ENCODE measurements at places on chromosomes 7 and 10.

- DNase-seq: no peak
Measured at GRCh38 chr10:3780021-3780770, 4.8 kb downstream of the KLF6 start.

GRCh38 chr10:23779301-23779700 is 340.4 kb downstream of the OTUD1 start:
- no peak for DNase-seq

DNA sequence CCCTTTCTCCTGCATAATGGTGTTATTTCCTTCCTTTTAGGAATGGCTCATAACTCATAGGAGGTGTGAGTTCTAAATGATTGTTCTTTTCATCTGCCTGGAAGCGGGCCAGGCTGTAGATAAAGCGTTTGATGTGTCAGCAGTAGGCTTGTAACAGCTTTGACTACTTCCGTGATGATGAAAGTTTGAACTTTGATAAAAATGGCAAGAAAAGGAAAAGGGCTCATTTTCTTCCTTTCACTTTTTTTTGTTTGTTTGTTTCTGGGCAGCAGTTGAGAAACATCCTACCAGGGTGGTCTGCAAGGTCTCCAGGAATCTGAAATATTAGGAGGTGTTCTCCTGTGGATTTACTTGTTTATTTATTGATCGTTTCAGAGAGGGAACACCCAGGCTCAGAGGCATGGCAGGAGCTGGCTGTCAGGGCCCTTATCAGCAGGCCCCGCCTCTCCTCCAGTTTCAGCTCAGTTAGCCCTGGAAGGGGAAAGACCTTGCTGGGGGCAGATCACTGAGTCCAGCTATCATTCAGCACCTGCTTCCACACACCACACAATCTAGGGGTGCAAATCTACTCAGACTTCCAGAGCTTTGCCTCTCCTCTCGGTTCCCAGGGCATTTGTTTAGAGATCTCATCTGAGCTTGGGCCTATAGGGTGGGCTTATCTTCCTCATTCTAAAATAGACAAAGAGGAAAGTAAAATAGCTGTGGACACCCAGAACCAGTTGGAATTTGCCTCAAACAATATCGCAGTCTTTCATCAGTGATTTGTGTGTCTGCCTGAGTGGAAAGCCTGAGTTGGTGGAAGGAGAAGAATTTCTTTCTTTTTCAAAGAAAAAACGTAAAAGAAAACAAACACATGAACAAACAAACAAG is 130.9 kb downstream of the BMPER start:
- DNase-seq: no peak

DNA sequence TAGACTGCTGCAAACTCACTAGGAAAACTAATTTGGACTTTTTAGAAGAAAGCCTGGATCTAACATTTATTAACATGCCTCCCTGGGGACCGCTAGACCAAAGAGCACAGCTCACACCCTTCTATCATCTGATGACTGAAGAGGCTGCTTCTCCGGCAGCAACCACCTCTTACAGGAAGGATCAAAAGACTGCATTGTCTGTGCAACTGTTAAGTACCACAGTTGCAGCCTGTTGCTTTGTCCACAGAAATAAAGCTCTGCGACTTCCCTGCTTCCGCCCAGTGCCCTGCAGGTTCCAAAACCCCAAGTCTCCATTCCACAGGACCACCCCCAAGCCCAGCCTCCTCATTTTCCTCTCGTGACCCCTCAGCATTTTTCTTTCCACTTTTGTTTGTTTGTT is 14.0 kb upstream of the PODXL start:
- DNase-seq: no peak

GRCh38 chr7:51013861-51014511 is 231.3 kb upstream of the GRB10 start:
- no peak for DNase-seq

DNA sequence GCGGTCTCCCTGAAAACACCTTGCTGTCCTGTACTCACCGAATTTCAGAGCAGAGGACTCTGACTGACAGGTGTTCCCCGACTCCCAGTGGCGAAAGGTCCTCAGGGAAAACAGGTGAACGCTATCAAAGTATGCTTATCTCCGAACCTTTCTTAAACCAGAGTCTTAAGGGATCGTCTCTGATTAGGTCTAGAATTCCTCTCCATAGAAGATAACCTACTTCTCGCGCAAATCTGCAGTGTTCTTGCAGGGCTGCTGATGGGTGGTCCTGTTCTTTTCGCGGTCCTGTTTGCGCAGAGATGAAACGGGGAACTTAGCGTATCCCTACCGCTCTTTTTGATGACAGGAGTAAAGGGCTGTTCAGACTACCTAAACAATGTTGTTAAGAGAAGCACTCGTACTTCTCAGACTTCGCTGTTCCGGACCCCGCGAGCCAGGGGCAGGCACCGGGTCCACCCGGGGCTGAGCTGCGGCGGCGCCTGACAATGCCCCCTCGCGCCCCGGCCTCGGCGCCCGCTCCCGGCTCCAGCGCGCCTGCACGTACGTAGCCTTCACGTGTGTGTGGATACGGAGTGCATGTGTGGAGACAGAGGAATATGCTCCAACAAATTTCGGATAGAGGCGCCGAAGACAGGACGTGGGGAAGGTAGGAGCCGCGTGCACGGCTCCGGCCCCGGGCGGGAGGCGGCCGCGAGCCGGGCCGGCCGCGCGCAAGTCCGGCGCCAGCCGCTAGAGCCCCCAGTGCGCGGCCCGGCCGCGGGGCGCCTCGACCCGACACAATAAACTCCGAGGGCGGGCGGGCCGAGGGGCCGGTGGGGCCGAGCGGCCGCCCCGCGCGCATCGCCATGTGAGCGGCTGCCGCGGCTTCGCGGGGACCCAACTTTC is 766 bp upstream of the ZMYND11 start:
- DNase-seq: no peak

DNA sequence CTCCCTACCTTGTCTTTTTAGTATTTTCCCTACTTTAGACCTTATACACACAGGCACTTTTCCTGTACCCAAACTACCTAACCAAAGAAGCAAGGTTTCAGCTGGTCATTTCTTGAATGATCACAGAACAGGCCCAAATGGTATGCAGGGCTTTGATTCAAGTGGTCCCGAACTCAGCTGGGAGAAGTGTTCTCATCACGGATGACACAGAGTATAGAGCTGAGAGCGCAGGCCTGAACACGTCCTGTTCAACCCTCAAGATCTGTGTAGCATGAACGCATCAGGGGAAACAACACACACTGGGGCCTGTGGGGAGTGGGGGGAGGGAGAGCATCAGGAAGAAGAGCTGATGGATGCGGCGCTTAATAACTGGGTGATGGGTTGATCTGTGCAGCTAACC is 318.2 kb downstream of the SFMBT2 start:
- DNase-seq: no peak

GRCh38 chr10:11364241-11364640 is 247.2 kb downstream of the USP6NL start:
- no peak for DNase-seq

DNA sequence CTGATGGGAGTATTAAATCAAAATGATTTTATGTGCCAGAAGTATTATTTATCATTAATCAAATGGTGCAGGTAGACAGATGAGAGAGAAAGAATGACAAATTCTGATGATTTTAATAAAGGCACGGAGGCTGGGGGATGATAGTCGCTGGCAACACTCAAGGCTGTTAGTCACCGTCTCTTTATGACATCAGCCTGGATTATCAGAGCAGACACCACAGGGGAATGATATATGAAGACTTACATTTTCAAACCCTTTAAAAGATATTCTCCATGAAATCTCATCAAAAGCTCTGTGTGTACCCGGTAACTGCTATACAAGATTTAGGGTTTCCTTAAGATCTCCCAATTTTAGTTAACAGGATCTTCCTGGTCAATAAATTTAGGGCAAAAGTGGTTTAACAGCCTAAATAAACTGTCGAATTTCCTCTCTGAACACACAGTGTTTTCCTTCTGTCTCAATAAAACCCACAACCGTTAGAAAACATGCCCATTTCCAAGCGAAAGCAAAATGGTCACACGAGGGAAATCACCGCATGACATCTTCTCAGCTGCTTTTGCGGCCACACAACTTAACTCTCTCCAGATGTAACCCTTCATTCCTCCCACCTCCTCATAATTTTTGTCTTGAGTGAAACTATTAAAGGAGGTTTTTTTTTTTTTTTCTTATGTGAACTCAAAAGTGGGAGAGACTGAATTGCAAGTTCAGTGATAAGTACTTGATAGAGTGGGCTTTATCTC is 133.2 kb upstream of the FAM171A1 start:
- DNase-seq: no peak

DNA sequence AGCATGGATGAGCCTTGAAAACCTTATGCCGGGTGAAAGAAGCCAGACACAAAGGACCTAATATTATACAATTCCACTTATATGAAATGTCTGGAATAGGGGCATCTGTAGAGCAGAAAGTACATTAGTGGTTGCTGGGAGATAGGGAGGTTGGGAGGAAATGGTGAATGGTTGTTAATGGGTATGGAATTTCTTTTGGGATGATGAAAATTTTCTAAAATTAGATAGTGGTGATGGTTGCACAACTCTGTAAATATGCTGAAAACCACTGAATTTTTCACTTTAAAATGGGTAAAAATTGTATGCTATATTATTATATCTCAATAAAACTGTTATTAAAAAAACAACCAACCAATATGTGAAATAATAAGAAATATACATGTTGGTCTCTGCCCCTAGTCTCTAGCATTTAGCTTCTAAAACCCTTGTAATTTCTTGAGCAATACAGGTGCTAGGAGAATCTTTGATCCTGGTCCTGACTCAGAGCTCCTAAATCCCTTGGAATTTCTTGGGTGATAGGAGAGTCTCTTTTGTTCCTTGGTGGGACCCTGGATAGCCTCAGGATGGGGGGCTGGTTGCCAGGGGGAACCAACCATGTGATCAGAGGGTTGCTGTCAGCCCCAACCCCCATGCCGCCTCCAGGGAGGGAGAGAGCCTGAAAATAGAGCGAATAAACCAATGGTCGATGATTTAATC is 64.0 kb downstream of the TACR2 start:
- DNase-seq: no peak

GRCh38 chr10:44965651-44966097 is 6.1 kb downstream of the RASSF4 start:
- no peak for DNase-seq

GRCh38 chr7:22116451-22117030 is 170.8 kb upstream of the CDCA7L start:
- DNase-seq: no peak

DNA sequence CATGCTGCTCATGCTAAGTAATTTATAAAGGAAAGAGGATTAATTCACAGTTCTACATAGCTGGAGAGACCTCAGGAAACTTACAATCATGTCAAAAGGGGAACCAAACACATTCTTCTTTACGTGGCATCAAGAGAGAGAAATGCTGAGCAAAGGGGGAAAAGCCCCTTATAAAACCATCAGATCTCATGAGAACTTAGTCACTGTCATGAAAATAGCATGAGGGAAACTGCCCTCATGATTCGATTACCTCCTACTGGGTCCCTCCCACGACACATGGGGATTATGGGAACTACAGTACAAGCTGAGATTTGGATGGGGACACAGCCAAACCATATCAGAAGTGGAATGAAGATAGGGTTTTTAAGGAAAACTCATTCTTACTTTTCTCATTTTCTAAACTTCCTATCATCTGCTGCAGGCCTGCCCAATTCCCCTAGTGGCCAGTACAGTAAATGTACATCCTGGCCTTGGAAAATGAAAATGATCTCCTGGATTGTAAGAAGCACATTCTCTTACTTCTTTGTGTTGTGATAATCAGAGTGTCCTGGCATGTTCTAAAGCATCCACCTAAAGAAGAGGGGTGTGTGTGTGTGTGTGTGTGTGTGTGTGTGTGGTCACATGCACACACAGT is 421.5 kb downstream of the LRMDA start:
- no peak for DNase-seq

- DNase-seq: no peak
Measured at GRCh38 chr10:132696728-132697577, 89.0 kb downstream of the NKX6-2 start.

GRCh38 chr7:98116656-98117461 is 10.2 kb downstream of the LMTK2 start:
- no peak for DNase-seq

GRCh38 chr7:75835688-75836285 is 22.2 kb upstream of the CCL24 start:
- DNase-seq: no peak

- DNase-seq: no peak
Measured at GRCh38 chr10:31515819-31516402, 196.9 kb downstream of the ZEB1 start.

- no peak for DNase-seq
Measured at GRCh38 chr10:70512149-70512639, 33.6 kb downstream of the PALD1 start.
